ENCODE measurements at places on chromosomes 12 and 14.

- DNase-seq = no peak
Measured at GRCh38 chr12:104137001-104137901, 759 bp downstream of the NFYB start.

DNA sequence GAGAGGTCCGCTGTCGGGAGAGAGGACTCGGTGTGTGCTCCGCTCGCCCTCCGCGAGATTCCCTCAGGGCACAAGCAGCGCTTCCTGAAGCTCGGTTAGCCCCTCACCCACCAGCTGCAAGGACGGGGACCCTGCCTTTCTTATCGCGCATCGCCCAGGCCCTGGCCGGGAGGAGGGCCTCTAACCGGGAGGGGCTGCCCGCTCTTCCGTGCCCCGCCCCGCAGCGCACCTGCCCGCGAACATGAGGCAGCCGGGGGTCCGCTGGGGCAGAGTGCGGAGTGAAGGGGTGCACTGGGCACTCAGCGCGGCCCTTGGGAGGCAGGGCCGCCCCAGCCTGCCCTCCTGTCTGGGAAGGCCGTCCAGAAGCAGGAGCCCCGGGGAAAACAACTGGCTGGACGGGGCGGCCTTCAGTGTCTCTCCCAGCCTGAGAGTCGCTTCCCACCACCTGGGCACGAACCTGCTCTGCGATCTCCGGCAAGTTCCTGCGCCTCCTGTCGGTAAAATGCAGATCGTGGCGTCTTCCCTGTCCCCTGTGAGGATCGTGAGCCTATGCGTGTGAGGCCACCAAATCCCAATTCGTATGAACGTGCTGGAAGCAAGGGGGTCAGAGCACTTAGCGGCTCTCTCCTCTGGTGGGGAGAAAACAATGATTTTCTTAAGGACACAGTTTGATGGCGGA is 28.0 kb upstream of the ADIPOR2 start:
- no peak for DNase-seq

- DNase-seq = no peak
Measured at GRCh38 chr12:96447256-96447655, 42.1 kb upstream of the CFAP54 start.

GRCh38 chr14:36662543-36663403 is 1.1 kb downstream of the PAX9 start:
- DNase-seq = no peak
